Stimulated activated CD4-positive, alpha-beta T cell treated with anti-CD3 and anti-CD28 coated beads, Interleukin-1b, Interleukin-23, amount 100 ng/mL, for 1 hour (primary cell): ENCODE measurements at places on chromosomes 4 and X.

GRCh38 chr4:66073961-66074360 lies 403.7 kb upstream of the EPHA5 start:
- no peak for DNase-seq

- no peak for DNase-seq
These were observed 90.1 kb downstream of the ANAPC4 start for GRCh38 chr4:25466966-25467697.

- no peak for DNase-seq
These were observed 3.8 kb upstream of the GYG2 start for GRCh38 chrX:2824886-2825285.

DNA sequence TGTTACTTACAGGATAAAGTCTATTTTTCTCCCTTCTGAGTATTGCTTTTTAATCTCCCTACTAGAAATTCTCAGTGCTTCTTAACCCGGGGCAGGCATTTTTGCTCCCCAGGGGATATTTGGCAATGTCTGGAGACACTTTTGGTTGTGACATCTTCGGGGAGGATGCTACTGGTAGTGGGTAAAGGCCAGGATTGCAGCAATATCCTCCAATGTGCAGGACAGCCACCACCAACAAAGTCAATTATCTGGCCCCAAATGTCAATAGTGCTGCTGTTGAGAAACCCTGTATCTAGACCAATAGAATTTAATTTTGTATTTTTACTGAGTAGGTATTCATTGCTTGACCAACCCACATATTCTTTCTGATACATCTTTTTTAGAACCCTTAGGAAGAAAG lies 669.5 kb upstream of the MAGEB2 start:
- DNase-seq = no peak

DNA sequence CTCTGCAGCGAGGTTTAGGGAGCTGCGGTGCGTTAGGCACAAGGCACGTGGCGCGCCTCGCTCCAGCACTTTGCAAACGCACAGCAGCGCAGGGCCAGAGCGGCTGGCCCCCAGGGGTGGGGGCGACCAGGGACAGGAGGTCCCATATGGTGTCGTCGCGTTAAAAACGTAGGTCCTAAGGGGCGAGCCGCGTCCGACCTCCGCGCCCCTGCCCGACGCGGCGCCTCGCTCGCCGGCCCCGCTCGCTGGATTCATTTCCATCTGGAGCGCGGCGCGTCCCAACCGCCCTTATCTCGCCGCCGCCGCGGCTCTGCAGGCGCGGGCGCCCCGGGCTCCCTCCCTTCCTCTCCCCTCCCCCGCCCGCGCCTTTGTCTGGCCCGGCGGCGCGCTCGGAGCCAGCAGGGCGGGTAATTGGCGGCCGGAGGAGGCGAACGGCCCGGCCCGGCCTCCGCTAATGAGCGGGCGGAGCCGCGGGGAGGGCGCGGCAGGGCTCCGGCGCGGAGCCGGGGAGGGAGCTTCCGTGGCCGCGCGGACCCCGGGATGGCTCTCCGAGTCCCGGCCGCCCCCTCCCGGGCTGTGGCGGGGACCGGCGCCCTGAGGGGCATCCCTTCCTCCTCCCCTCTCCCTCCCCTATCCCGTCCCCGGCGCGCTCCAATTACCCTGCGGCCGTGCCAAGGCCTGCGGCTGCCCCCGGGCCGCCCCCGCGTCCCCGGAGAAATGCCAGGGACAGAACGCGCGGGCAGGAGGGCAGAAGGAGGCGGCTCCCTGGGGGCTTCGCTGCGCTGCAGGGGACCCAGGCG lies 409.0 kb downstream of the BCOR start:
- DNase-seq = no peak

- no peak for DNase-seq
These were observed 389.9 kb upstream of the EMCN start for GRCh38 chr4:100907465-100908454.

GRCh38 chr4:6253111-6253510 lies 16.5 kb upstream of the WFS1 start:
- DNase-seq = no peak

DNA sequence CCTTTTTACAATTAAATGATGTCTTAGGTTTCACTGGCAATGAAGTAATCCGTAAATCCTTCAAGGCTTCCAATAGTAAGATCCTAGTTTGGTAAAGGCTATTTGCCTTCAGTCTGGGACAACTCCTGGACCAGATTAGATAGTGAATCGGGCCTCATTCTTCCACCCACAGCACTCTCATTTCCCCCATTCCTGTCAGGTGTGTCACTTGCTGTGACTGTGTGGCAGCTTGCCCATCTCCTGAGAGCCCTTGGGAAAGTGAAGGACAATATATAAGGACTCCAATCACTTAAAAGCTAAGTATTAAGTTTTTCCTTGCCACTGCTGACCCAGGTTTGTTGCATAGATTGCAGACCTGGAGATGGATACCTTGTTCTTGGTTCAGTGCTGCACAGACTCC lies 3.3 kb upstream of the GASK1B start:
- DNase-seq = no peak

DNA sequence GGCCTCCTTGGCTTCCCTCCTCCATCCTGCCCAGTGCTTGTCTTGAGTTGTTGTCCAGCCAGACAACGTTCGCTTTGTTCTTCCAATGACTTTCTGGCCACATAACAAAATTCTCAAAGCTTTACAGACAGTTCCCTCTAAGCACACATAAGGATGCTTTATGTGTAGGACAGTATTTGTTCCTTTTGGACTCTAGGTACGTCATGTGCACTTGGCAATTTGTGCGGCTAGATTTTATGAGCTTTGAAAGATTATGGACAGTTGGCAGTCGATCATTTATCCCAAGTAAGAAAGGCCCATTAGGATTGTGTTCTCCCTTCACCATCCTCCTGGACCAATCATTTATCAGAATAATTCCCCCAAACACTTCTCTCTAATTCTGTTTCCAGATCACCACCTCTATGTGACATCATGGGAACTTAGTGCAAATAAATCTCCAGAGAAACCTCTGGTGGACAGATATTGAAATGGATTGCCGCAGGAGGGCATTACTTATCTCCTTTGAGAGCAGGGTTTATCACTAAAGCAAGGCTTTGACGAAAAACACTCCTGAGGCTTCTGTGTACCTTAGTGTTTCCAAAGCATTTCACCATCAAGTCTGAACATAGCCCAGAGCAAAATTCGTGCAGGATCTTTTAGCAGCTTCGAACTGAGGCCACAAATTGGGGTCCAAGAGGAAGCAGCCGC lies 77.4 kb upstream of the BMPR1B start:
- no peak for DNase-seq

DNA sequence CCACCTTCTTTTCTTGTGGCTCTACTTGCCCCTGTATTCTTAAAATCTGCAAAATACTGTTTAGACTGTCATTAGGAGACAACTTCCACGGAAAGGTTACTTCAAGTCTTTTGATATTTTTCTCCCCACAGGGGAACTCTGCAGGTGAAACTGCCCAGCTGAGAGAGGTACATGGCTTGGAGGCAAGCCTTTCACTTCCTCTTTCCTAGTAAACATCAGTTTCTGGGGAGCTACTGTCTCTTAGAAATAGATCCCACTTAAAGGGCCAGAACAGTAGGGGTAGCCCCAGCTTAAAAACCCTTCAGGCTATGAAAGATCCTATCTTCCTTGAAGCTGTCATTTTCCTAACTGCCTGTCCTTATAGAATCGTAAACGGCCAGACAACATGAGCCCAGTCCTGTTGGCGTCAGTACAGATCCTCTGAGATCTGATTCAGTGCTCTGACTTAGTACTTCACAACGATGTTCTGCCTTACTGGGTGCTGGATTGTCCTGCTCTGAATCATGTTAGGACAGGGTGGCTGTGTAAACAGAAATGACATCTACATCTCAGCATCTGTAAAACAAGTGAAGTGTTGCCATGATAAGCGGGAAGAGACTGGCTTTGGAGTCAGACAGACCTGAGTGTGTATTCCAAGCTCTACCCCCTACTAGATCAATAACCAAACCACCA lies 102.1 kb downstream of the ITIH6 start:
- no peak for DNase-seq

GRCh38 chr4:145644699-145645098 lies 25.5 kb downstream of the MMAA start:
- no peak for DNase-seq

DNA sequence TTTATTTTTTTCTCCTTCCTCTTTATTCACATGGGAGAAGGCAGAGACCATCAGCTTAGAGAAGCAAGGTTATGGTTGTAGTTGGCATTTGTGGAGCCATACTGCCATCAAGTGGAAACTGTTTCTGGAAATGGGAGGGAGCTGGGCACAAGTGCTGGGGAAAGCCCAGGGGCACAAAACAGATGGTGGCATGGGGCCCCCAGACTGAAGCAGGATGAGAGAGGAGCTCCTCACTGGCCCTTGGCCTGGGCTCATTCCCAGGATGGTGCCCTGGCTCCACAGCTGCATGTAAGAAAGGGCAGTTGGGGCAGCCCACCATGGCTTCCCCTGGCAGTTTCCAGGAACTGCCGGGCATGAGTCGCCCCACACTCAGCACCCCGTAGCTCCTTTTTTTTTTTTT lies 59.2 kb downstream of the NBDY start:
- no peak for DNase-seq

- DNase-seq = no peak
These were observed 30.4 kb downstream of the ADH7 start for GRCh38 chr4:99404595-99405287.

- no peak for DNase-seq
These were observed 12.2 kb downstream of the UCP1 start for GRCh38 chr4:140556372-140557085.

GRCh38 chr4:184534511-184535391 lies 60.4 kb upstream of the IRF2 start:
- DNase-seq = no peak

DNA sequence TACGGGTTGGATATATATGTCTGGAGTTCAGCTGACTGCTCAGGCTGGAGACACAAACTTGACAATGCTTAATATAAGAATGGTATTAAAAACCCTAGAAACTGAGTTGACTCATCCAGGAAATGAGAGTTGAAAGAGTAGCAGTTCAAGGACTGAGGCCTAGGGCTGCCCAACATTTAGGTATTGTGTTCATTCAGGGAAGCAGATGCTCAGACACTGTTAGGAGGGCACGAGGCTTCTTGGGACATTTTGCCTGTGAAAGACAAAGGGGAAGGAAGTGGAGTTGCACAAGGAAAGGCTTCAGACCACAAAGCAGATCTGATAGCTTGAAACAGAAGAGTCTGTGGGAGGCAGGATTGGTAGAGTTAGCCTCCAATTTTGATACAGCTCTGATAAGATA lies 52.0 kb upstream of the HS3ST1 start:
- DNase-seq = no peak

DNA sequence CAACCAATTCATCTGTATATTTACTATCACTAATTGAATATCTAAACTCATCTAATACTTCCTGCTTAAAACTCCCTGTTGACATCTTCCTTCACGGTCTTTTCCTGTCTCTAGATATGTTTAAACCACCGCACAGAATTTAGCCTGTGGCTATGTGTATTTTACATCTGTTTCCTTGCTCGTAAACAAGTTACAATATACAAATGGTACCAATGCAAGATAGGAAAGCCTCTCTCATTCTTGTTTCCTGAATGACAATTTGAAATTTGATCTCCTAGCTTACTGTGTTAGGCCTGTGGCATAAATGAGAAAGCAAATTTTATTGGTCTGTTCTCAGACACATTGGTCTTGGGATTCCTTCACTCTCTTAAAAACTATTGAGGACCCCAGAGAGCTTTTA lies 89.7 kb upstream of the PCDH7 start:
- no peak for DNase-seq

- DNase-seq = no peak
These were observed 41.9 kb upstream of the GAB1 start for GRCh38 chr4:143294710-143295275.

DNA sequence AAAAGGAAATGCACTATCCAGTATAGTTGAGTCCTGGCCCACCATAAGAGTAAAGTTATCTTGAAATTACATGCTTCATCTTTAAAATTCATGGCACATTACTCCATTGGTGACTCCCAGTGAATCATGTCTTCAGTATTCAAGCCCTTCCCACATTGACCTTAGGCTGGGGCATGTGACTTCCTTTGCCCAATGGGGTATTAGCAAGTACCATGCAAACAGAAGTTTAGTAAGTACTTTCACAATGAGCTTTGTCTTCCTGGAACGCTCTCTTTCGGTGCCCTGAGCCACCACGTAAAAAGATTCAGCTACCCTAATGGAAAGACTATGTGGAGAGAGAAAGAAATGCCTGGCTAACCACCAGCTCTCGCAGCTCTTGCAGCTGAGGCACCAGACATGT lies 235.4 kb downstream of the HNRNPD start:
- DNase-seq = no peak

DNA sequence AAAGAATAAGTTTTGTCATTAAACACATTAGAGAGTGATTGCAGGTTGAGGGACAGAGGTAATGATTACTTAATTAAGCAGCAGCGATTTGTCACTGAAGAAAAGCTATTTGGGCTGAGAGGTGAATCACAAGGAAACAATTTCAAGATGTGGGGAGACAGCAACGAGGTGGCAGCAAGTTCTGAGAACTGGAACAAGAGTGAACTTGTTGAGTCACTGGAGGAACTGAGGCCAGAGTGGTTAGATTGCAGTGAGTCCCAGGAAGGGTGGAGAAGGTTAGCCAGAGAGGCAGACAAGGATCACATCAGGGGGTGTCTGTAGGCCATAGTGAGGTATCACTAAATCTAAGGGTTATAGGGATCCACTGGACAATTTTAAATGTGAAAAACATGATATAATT lies 57.9 kb upstream of the TMPRSS11A start:
- no peak for DNase-seq

DNA sequence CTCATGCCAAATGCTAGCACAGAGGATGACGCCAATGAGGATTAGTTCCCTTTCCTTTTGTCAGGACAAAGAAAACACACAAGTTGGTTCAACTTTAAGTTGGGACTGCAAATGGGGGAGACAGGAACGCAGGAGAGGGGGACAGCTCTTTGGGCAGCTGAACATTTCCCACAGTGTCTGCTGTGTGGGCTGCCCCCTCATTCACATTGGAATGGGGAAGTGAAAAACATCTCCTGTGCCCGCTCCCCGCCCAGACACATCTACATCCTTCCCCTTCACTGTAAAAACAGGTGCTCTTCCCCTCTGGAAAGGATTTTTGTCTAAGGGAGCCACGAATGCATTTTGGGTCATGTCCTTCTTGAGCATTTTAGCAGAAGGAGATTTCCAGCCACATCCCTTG lies 44.5 kb upstream of the TBC1D9 start:
- no peak for DNase-seq

GRCh38 chr4:13710246-13710885 lies 82.8 kb upstream of the BOD1L1 start:
- no peak for DNase-seq

DNA sequence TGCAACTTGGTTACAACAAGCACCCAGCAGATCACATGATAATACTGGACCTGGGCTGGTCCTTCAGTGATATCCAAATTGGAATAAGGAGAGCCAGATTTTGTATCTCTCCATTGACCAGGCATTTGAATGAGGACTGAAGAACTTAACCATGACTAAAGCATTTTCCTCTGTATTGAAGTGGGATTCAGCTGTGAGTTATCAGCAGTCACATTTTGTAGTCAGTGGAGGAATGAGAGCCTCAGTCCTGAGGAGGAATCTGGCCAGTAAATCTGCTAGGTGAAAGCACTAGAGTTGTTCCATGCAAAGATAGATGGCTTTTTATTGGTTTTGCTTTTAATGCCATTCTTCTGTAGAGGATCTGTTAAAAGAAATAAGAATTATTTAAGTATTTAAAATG lies 1506.0 kb downstream of the PCDH7 start:
- DNase-seq = no peak
